ENCODE measurements at places on chromosomes 4 and X.

- no peaks in the 10 kb centered on the region for H3K27me3 ChIP-seq
- no peaks in the 10 kb centered on the region for H3K4me1 ChIP-seq
These were observed 144.8 kb downstream of the CEP135 start for GRCh38 chr4:56093576-56093975.

DNA sequence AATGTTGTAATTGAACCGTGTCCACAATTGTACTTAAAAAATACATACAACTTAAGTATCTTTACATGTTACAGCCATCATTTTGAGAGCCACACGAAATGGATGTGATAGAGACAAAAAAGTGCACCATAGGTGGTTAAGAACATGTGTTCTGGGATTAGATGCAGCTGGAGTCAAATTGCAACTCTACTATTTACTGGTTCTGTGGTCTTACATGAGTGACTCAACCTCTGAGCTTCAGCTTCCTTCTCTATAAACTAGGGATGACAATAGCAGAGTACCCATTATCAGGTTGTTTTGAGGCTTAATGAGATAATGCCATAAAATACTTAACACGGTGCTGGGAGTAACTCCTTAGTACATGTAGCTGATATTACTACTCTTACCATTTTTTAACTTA, 130.4 kb downstream of the IDS start:
- H3K4me1 ChIP-seq: peaks cover 10% of the 10 kb centered on the region
- H3K36me3 ChIP-seq: no peaks in the 10 kb centered on the region
- no peak overlapping the region for H3K27ac ChIP-seq

- H3K27ac ChIP-seq: no peak overlapping the region
- no peak overlapping the region for H3K4me3 ChIP-seq
- no peaks in the 10 kb centered on the region for H3K27me3 ChIP-seq
- no peaks in the 10 kb centered on the region for H3K4me1 ChIP-seq
- no peak for DNase-seq
These were observed 1120.5 kb downstream of the ADGRL3 start for GRCh38 chr4:62320612-62321011.

DNA sequence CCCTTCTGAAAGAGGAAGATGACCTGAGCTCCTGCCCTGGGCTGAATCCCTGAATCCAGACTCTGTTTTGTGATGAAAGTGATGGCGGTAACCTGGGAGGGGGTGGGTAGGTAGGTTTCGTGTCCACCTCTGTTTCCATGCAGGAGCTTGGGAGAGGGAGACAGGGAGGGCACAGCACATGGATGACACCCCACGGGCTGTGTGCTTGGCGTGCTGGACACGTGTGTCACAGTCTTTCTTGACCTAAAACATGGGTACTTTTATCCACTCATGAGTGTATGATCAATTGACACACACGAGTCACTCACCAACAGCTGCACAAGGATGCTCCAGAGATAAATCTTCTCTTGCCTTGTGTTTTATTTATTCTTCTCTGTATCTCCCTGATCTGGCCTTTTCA, 111.5 kb downstream of the DHRSX start:
- H3K4me3 ChIP-seq: no peak overlapping the region
- H3K27me3 ChIP-seq: no peaks in the 10 kb centered on the region
- no peak overlapping the region for H3K27ac ChIP-seq
- H3K36me3 ChIP-seq: peaks cover 34% of the 10 kb centered on the region

GRCh38 chr4:98447648-98448047, 186.5 kb downstream of the RAP1GDS1 start:
- no peak for DNase-seq
- no peaks in the 10 kb centered on the region for H3K4me1 ChIP-seq
- peaks cover 4% of the 10 kb centered on the region for H3K36me3 ChIP-seq
- no peaks in the 10 kb centered on the region for H3K27me3 ChIP-seq
- H3K27ac ChIP-seq: no peak overlapping the region

DNA sequence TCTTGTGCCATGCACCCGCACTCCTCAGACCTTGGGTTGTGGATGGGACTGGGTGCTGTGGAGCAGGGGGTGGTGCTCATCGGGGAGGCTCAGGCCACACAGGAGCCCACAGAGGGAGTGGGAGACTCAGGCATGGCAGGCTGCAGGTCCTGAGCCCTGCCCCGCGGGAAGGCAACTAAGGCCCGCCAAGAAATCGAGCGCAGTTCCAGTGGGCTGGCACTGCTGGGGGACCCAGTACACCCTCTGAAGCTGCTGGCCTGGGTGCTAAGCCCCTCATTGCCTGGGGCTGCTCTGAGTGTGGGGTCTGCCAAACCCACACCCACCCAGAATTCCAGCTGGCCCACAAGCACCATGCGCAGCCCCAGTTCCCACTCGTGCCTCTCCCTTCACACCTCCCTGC, 450.5 kb upstream of the FGF16 start:
- no peak overlapping the region for H3K27ac ChIP-seq
- H3K4me3 ChIP-seq: no peak overlapping the region
- DNase-seq: no peak
- no peaks in the 10 kb centered on the region for H3K4me1 ChIP-seq
- no peaks in the 10 kb centered on the region for H3K36me3 ChIP-seq
- H3K27me3 ChIP-seq: no peaks in the 10 kb centered on the region

DNA sequence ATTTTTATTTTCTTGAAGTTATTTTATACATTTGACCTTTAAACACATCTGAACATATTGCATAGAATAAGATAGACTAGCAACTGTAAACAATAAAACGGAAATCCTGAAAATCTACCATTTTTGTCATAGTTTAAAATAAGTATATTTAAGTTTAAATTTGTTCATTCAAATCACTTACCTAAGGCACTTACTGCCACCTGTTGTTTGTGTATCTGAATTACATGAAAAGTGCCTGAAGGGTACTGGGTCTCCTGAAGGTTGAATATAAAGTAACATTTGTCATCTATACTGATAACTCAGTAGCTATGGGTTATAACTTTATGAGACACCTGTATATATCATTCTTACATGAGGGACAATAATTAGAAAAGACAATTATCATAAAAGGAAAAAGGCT, 38.6 kb downstream of the TRPC5 start:
- no peak for DNase-seq
- no peak overlapping the region for H3K27ac ChIP-seq
- no peak overlapping the region for H3K4me3 ChIP-seq
- H3K27me3 ChIP-seq: peaks cover 20% of the 10 kb centered on the region
- H3K36me3 ChIP-seq: no peaks in the 10 kb centered on the region

GRCh38 chrX:69538321-69538876, 34.3 kb downstream of the NALF2 start:
- H3K4me3 ChIP-seq: peak overlapping the region; percentile 74
- peaks cover 10% of the 10 kb centered on the region for H3K27me3 ChIP-seq
- peak; percentile 66 for DNase-seq
- peaks cover 2% of the 10 kb centered on the region for H3K4me1 ChIP-seq
- H3K36me3 ChIP-seq: no peaks in the 10 kb centered on the region
- H3K27ac ChIP-seq: no peak overlapping the region

GRCh38 chr4:184932343-184932742, 85.9 kb upstream of the HELT start:
- H3K27ac ChIP-seq: no peak overlapping the region
- DNase-seq: no peak
- peaks cover 4% of the 10 kb centered on the region for H3K4me1 ChIP-seq
- H3K4me3 ChIP-seq: no peak overlapping the region
- H3K36me3 ChIP-seq: peaks cover 4% of the 10 kb centered on the region

DNA sequence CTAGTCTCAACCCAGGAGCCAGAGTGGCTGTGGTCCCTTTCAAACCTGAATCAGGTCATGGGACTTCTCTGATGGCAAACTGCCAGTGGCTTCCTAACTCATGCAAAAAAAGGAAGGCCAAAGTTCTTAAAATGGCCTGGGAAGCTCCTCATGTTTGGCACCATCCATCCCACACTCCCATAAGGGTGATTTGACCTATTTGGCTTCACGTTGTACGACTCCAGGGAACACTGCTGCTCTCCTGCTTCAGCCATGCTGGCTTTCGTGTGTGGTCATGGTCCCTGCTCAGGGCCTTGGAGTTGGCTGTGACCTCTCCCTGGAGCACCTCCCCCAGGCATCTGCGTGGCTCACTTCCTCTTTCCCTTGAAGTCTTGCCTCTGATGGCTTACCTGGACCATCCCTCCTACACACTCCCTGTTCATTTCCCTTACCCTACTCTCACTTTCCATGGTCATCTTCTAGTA, 12.8 kb upstream of the TMSB4X start:
- peaks cover 1% of the 10 kb centered on the region for H3K36me3 ChIP-seq

DNA sequence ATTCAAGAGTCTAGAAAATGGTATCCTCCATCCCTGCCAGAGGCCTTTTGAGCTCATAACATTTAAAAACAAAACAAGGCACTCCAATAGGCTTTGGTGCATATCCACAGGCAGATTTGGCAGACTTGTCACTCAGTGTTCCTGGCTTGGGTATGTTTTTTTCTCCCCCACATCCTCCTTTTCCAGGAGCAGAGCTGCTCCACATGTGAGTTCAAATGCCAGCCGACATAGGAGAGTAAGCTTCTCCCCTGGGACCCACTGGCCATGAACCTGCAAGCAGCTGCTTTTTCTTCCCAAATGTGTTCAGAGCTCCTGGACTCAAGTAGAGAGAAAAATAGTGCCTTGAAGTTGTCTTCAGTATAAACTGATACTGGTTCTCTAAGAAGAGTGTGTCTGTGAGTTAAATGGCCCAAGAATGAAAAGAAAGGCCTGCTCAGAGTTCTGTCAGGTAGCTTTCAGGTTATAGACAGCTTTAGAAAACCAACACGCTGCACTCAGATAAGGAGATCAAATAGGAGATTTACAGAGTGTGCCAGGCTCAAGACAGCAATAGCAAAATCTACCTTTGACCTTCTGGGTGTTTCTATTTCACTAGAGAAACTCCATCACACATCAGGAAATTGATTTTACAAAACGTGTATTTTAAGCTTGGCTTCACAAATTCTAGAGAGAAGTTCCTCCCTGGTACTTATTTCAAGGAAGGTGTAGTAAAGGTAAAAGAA, 162.5 kb upstream of the GALNT7 start:
- no peaks in the 10 kb centered on the region for H3K36me3 ChIP-seq
- H3K27me3 ChIP-seq: no peaks in the 10 kb centered on the region
- no peak overlapping the region for H3K4me3 ChIP-seq
- no peak overlapping the region for H3K27ac ChIP-seq
- no peak for DNase-seq

- no peaks in the 10 kb centered on the region for H3K27me3 ChIP-seq
- no peaks in the 10 kb centered on the region for H3K36me3 ChIP-seq
- no peak overlapping the region for H3K27ac ChIP-seq
- DNase-seq: no peak
These were observed 464.7 kb upstream of the FAM47C start for GRCh38 chrX:36543499-36543898.

- peak overlapping the region; percentile 83 for H3K27ac ChIP-seq
- peaks cover 35% of the 10 kb centered on the region for H3K4me1 ChIP-seq
- peaks cover 2% of the 10 kb centered on the region for H3K27me3 ChIP-seq
- peak; percentile 85 for DNase-seq
- peak overlapping the region; percentile 50 for H3K4me3 ChIP-seq
These were observed 263.8 kb upstream of the RPS6KA3 start for GRCh38 chrX:20530406-20530921.

DNA sequence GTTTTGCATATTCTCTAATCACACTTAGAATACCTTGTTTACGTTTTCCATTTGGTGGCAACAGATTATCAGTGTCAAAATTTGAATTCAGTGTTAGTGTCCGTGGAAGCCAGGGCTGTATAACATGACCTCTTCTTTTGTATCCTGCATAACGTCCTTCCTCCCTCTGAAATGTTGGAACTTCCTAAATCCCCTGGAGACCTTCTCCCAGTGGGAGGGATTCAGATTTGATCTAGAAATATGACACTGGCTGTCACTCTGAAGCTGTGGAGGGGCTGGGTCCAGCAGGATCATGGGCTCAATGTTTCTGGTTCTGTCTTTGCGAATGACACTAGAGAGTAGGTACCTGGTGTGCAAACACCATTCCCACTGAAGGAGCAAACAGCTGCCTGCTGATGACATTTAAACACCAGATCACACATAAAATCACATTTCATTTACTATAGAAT, 850 bp upstream of the CXCL3 start:
- DNase-seq: no peak
- H3K4me3 ChIP-seq: peak overlapping the region; percentile 81
- peaks cover 69% of the 10 kb centered on the region for H3K27me3 ChIP-seq
- H3K36me3 ChIP-seq: no peaks in the 10 kb centered on the region
- H3K27ac ChIP-seq: no peak overlapping the region

GRCh38 chr4:89572224-89572858, 264.6 kb downstream of the SNCA start:
- DNase-seq: no peak
- H3K36me3 ChIP-seq: no peaks in the 10 kb centered on the region
- peaks cover 16% of the 10 kb centered on the region for H3K4me1 ChIP-seq
- H3K4me3 ChIP-seq: no peak overlapping the region
- H3K27ac ChIP-seq: no peak overlapping the region

GRCh38 chr4:5511791-5512190, 196.6 kb downstream of the EVC2 start:
- no peak overlapping the region for H3K27ac ChIP-seq
- H3K27me3 ChIP-seq: no peaks in the 10 kb centered on the region
- DNase-seq: no peak
- no peak overlapping the region for H3K4me3 ChIP-seq
- H3K36me3 ChIP-seq: peaks cover 10% of the 10 kb centered on the region
- H3K4me1 ChIP-seq: peaks cover 2% of the 10 kb centered on the region

GRCh38 chr4:180542445-180543100, 1700.6 kb upstream of the TENM3 start:
- no peaks in the 10 kb centered on the region for H3K27me3 ChIP-seq
- DNase-seq: no peak
- peaks cover 52% of the 10 kb centered on the region for H3K4me1 ChIP-seq
- H3K4me3 ChIP-seq: no peak overlapping the region
- peaks cover 5% of the 10 kb centered on the region for H3K36me3 ChIP-seq
- no peak overlapping the region for H3K27ac ChIP-seq

DNA sequence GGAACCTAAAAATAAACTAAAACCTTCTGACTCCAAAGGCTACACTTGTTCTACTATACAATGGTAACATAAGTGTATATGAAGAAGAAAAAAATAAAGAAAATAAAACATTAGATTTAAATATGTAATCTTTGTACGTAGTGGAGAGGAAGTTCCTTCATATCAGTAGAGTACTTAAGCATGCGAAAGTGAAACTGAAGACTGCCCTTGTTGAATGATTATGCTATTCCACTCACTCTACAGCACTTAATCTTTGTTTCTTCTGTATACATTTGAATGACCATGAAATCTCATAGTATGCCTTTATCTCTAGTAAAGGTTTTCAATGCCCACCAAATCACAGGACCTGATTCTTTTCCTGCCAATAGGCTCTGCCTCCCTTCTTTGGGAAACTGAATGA, 78.9 kb downstream of the NDST3 start:
- H3K36me3 ChIP-seq: no peaks in the 10 kb centered on the region
- no peak for DNase-seq

- no peak overlapping the region for H3K27ac ChIP-seq
- H3K36me3 ChIP-seq: peaks cover 33% of the 10 kb centered on the region
- peaks cover 12% of the 10 kb centered on the region for H3K4me1 ChIP-seq
- H3K4me3 ChIP-seq: no peak overlapping the region
- no peak for DNase-seq
These were observed 40.8 kb downstream of the CENPU start for GRCh38 chr4:184693056-184693455.
